ENCODE measurements at places on chromosomes 3 and 15.

GRCh38 chr15:85950101-85950500 is 129.6 kb upstream of the AGBL1 start:
- DNase-seq: no peak

- DNase-seq: no peak
These were observed 209.5 kb downstream of the EBLN2 start for GRCh38 chr3:73270839-73271483.

- DNase-seq: no peak
These were observed 185.2 kb upstream of the ARL6 start for GRCh38 chr3:97579365-97579764.

DNA sequence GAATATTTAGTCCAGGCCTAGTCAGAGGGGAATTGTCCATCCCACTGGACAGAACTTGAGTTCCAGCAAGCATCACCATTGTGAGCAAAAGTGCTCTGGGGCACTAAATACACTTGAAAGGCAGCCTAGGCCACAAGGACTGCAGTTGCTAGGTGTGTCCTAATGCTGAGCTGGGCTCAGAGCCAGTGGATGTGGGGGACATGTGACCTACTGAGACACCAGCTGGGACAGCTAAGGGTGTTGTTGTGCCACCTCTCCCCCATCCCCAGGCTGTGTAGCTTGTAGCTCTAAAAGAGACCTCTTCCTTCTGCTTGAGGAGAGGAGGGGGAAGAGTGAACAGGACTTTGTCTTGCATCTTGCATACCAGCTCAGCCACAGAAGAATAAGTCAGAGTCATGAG is 120.9 kb downstream of the DTWD1 start:
- DNase-seq: no peak

DNA sequence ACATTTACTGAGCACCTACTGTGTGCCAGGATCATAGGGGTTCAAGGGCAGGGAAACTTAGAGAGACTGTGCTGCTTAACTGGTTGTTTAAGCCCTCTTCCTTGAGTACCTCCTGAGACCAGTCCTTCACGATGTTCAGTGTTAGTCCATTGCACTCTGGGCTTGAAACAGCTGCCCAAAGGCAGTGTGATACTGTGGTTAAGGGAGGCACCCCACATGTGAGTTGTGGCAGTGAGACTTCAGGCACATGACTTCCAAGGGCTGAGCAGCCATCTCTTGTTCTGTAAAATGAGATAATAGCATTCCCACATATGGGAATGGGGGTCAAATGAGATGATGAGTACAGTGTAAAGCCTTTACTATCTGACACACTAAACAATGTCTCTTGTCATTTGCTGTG is 75.1 kb downstream of the LINGO1 start:
- DNase-seq: no peak

DNA sequence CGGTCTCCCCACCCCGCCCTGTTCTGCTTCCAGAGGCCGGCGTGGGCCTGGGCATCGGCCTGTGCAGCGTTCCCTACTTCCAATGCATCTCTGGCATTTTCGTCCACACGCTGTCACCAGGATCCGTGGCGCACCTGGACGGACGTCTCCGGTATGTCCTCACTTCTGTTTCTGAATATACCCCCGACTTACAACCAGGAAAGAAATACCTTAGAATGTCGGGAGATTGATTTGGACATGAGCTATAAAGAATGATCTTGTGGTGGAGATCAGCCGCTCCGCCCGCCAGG is 41.4 kb downstream of the STARD5 start:
- no peak for DNase-seq

DNA sequence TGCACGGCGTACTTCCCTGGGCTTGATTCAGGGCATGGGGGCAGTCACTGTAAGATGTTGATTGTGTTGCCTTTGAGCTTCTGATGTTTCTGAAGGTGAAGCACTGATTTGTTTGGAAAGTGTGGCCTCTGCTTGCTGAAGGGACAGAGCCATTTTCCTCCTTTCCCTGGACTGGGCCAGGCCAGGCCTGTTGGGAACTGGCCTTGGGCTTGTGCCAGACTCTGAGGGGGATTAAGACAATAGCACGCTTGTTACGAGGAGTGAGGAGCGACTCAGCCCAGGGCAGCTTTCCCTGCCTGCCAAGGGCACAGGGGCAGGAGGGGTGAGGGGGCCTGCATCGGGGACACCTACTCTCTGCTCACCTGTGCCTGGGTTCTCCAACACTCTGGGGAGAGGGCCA is 42.9 kb downstream of the LINGO1 start:
- DNase-seq: no peak

DNA sequence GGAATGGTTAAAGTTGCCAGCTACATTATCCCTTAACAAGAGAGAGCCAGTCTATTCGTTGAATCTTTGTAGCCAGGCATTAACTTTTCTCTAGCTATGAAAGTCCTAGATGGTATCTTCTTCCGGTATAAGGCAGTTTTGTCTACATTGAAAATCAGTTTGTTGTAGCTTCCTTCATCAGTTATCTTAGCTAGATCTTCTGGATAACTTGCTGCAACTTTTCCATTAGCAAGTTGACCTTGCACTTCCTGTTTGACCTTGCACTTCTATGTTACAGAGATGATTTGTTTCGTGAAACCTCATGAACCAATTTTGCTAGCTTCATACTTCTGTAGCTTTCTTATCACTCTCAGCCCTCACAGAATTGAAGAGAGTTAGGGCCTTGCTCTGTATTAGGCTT is 24.1 kb downstream of the TOPAZ1 start:
- DNase-seq: no peak

DNA sequence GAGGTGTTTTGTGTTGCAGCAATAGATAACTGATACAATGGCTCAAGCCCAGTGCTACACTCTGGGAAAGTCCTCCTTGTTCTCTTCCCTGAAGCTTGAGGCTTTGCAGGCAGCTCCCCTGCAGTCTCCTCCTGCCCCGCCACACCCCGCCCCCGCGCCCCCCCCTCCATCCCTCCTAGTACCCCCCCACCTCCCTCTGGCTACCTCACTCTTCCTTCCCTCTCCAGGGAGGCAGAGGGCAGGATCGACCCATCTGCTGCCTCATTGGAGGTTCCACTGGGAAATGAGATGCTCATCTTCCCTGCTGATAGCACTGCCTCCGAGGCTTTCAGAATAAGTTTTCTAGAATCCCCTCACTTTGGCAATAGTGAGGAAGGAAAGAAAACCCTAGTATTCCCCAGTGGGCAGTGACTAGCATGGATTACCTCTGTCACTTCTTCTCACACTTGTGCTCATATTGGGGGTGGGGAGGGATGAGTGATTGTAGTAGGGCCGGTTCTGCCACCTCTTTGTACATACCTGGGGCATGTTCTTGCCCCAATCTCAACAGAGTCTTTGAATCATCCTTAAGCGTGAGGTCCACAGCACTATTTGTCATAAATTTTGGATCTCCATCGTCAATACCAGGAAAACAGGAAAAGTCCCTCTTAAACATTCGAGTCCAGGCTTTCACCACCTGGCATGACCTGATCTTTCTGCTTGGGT is 16.3 kb upstream of the RAB7A start:
- peak; percentile 50 for DNase-seq

DNA sequence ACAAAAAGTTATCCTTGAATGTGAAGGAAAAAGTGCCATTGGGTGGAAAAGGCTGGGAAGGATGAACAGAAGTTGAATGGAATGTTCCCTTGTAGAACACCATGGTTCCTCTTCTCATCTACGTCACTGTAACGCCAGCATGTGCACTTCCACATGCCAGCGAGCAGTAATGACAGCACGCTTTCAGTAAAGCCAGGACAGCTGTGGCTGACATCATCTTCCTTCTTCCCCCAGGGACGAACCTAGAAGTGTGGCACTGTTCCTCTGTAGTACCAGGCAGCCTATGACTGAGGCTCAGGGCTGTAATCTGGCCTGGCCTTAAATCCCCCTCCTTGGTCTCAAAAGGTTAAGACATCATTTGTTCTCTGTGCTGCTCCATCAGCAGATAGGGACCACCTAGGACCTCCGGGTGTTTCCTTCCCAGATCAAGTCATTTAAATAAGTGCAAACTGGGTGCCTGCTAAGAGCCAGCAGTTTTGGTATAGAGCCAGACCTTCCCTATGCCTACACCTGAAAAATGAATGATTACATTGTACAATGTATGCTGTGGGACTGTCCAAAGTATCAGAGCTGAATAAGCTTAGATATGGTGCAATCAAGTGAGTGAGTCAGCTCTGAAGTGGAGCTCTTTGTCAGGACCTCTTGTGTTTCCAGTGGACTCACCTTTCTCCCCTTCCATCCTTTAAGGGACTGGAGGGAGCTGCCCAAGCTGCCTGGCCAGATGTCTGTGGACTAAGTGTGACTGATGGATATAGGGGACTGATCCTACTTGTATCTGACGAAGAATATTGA is 5.6 kb upstream of the SRPRB start:
- no peak for DNase-seq

- DNase-seq: no peak
These were observed 3.9 kb downstream of the NFKBIZ start for GRCh38 chr3:101852983-101853840.

DNA sequence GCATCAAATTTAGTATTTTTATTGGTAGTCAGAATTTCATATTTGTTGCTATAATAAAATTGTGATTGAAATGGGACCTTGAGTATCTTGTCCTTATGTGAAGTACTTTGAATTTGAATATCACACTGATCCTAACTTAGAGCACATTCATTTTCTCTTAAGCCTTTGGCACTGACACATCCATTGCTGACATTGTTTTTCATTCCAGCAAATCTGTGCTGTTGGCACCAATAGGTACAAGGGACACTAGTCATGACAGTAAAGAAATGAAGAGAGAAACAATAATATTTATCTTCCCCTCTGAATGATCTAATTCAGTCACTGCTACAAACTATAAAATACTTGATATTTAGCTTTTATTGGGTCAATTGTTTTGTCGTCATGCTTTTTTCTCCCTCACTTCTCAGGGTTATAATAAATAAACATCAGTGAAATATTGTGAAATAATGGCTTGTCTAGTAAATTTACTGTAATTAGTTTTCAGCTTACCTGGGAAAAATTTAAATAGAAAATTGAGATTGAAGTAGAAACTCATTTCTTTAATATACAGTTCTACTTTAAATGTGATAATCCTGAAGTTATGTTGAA is 166.8 kb upstream of the MLF1 start:
- DNase-seq: no peak

- no peak for DNase-seq
These were observed 89.9 kb downstream of the CHD2 start for GRCh38 chr15:92990031-92990430.

GRCh38 chr15:41215708-41216107 is 14.8 kb downstream of the EXD1 start:
- no peak for DNase-seq

DNA sequence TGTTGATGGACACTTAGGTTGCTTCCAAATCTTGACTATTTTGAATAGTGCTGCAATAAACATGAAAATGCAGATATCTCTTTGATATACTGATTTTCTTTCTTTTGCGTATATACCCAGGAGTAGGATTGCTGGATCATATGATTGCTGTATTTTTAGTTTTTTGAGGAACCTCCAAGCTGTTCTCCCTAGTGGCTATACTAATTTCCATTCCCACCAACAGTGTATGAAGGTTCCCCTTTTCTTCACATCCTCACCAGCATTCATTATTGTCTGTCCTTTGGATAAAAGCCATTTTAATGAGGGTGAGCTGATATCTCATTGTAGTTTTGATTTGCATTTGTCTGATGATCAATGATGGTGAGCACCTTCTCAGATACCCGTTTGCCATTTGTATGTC is 12.5 kb downstream of the PATL2 start:
- no peak for DNase-seq

GRCh38 chr15:26889298-26889898 is 22.5 kb downstream of the GABRA5 start:
- DNase-seq: peak; percentile 60

DNA sequence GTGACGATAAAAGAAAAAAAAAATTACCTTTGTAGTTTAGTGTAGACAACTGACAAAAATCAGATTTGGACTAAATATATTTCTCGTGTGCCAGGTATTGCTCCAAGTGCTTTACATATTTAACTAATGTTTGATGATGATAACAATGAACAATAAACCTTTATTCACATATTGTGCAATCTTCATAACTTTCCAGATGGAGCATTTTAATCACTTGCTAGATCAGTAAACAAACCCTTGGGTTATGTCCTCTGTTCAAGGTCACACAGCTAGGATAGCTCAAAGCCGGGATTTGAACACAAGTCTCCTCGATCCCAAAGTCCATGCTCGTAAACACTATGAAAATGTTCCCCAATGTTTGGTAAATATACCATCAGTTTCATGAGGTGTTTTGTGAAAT is 14.5 kb downstream of the NCEH1 start:
- DNase-seq: peak; percentile 30

DNA sequence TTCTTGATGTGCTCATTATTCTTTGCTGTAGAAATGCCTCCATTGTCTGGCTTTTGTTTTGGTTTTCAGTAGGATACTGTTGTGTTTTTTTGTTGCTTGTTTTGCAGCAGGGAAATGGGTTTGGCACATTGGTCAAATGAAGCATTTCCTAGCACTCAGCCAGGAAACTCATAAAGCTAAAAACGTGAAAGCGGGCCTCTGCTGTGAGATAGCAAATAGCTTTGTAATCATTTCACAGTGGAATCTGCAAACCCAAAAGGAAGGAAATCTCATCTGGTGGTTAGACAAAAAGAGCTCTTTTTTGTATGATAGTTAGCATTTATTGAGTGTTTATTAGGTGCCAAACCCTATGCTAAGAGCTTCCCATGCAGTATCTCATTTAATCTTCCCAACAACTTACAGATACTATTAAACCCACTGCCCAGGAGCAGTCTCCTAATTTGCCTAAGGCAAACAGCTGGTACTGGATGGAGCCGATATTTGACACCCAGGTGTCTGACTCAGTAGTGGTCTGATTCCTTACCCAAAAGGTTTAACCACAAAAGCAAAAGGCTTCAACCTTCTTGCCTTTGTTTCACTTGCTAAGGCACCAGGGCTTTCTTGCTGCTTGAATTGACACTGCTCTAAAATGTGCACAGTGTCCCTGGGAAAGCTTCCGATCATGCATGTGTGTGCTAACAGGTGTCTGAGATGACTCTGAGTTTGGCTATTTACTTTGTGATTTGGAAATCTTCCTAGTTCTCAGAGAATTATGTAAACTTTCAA is 527.9 kb upstream of the MDFIC2 start:
- peak; percentile 68 for DNase-seq

DNA sequence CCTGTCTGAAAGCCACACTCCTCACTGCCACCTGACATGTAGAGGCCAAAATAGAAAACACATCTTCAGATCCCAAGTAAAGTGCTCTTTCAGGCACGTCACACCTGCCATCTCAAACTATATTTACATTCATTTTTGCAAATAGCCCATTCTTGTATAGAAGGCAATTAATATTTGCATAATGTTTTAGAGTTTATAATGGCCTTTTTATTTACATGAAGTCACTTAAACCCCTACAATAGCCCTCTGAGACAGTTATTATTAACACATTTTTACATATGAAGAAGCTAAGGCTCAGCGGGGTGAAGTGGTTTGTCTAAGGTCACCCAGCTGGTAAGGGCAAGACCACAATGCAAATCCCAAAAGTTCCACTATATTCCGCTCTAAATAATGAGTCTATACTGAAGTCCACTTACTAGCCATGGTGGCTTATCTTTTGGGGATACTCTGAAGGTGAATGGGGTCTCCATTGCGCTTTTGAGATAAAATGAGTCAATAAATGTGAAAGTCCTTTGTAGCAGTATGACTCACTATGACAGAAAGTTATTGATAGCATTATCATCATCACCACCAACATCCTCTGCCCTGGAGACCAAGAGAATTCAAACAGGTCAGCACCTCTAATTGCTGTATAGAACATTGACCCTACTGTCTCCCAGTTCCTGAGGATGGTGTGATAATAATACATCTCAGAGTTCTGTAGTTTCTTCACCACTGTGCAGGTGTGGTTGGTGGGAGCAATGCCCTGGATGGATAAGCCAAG is 155.9 kb upstream of the BCL6 start:
- DNase-seq: no peak
